ENCODE measurements at places on chromosomes 3 and 15.

GRCh38 chr15:63057468-63058345, 15.2 kb downstream of the TPM1 start:
- no peak for DNase-seq

DNA sequence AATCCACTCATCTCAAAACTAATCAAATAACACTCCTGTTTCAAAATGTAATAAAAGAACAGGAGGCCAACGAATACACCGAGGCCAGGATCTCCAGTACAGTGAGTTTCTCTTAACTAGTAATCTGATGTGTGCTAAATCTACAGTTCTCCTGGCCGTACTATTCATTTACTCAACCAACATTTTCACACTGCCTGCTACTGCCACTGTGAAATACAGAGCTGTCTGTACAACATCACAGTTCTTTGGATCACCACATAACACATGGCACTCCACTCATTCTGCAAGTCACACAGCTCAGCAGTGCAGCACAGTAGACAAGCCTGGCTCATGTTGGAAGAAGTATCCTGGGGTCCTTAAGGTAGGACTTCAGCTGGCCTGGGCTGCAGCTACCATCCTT, 21.9 kb downstream of the RIOX2 start:
- no peak for DNase-seq

- DNase-seq = no peak
These were observed 15.8 kb downstream of the ISG20 start for GRCh38 chr15:88654430-88655102.

- no peak for DNase-seq
These were observed 95.2 kb downstream of the NR1D2 start for GRCh38 chr3:24040311-24040710.

DNA sequence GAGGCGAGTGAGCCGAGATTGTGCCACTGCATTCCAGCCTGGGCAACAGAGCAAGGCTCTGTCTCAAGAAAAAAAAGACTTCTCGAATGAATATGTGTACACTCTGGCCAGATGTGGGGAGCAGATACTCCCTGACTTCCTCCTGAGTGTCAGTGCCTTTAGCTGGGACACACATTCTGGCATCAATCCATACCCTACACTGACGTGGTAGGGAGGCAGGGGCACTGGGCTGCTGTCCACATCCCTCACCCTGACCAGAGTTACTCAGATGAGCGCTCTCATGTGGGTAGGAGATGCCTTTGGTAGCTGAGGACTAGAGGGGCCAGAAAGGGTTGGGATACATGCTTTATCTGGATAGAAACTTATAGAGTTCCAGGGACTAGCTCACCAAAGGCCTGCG, 15.6 kb downstream of the LIMD1 start:
- DNase-seq = no peak

- no peak for DNase-seq
These were observed 44.4 kb upstream of the RSL24D1 start for GRCh38 chr15:55241186-55241585.

DNA sequence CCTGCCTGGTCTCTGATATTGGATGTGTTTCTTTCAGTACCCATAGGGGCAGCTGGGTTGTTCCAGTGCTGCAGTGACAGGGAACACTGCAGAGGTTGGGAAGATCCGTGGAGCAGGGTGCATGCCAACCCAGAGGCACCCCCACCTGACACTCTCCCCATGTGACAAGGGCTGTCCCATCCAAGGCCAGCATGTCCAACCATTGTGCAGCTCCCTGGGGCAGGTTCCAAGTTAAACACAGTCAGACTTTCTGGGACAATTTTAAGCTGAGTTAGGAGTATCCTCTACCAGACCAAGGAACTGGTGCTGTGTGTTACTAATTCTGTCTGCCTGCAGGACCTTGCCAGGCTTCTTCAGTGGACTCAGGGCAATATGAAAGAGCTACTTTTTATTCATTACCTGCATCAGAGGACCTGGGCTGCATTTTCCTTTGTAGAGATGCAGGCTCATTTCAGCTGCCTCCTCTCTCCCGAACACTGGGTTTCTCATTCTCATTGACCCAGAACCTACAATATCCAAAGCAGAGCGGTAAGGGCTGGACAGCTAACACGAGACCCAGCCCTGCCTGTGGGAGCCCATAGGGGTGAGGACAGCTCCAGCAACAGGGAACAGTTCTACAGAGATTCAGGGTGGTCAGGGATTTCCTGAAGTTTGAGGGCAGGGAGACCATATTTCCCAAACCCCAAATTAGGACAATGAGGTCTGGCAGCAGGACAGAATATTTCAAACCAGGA, 72.7 kb downstream of the SPSB4 start:
- no peak for DNase-seq

DNA sequence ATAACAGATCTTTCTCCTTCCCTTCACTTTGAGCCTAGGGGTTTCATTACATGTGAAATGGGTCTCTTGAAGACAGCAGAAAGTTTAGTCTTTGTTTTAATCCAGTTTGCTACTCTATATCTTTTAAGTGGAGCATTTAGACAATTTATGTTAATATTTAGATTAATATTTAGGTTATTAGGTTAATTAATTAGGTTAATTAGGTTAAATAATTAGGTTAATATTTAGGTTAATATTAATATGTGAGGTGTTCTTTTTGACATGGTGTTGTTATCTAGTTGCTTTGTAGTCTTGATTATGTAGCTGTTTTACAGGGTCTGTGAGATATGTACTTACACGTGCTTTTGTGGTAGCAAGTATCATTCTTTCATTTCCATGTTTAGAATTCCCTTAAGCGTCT, 312.9 kb downstream of the NEK10 start:
- no peak for DNase-seq

- DNase-seq = peak; percentile 38
These were observed 706 bp downstream of the DVL3 start for GRCh38 chr3:184155644-184156521.

DNA sequence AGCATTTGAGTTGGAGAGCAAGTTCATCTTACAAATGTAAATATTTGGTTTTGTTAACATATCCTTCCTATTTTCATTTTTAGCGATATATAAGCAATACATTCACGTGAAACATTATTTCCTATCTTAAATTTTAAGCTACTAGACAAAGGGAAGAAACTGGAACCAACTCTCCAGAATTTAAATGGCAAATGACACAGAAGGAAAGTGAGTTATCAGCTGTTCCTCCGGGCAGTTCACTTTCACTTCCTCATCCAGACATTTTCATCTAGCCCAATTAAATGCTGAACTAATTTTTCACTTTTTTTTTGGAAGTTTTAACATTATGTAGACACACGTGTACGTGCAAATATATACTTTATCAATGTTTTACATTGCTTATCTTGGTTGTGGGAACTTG, 58.7 kb downstream of the MORC1 start:
- peak; percentile 87 for DNase-seq

GRCh38 chr3:64975147-64975546, 287.3 kb upstream of the ADAMTS9 start:
- DNase-seq = no peak

- no peak for DNase-seq
These were observed 288.7 kb downstream of the NR2F2 start for GRCh38 chr15:96619174-96619573.

DNA sequence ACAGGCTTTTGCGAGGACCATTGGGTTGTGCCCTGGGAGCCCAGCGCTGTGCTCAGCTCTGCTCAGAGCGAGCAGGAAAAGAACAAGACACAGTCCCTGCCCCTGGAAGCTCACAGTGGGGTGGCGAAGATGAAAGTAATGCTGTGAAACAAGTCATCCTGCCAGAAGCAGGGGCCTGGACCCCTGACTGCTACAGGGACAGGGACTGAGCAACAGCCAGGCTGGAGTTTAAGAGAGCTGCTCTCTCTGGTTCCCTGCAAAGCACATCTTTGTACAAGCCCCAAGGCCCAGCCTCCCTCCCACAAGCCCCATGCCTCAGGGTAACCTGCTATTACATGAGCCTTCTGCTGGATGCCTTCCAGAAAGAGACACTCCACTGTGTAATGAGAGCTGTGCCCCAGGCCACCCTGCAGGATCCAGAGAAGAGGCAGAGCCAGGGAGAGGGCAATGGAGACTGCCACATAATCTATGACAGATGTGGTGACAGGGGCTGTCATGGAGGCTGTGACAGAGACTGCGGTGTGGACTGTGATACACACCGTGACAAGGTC, 7.1 kb upstream of the HCN4 start:
- no peak for DNase-seq

- DNase-seq = peak; percentile 37
These were observed 105.9 kb upstream of the KCNAB1 start for GRCh38 chr3:156014489-156014888.

DNA sequence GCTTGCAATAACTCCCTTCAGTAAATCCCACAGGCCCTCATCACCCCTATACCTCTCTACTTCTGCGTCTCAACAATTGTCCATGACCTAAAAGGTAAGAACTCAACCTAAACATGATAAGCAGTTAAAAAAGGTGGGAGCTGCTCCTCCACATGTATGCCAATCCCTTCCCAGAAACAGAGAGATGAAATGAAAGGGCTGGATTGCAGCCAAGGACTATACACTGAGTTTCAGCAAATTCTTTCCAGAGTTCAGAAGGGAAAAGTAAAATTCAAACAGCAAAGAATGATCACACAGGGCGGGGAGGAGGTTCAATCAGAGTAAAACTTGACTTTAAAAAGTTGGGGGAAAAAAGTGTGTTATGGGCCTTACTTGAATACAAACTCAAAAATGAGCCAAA, 27.5 kb downstream of the PLOD2 start:
- no peak for DNase-seq

DNA sequence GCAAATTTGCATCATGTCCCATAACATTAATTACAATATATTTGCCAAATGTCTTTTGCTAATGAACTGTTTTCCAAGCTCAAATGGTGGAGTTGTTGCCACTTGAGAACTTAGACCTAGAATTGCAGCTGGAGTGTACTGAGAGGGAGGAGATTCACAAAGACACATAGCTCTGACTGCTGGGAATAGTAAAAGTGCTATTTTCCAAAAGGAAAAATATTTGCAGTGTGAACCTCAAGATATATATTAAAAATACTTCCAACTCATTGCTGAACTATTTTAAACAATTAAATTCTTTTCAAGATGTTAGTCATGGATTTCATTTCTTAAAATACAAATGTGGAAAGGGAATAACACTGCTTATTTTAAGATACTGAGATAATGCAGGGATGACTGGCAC, 666.8 kb upstream of the ARPP21 start:
- DNase-seq = no peak

GRCh38 chr15:63094495-63094931, 27.1 kb upstream of the LACTB start:
- no peak for DNase-seq

- DNase-seq = no peak
These were observed 668.3 kb upstream of the ZNF385D start for GRCh38 chr3:22419261-22419660.

GRCh38 chr3:44018926-44019325, 222.8 kb upstream of the TOPAZ1 start:
- no peak for DNase-seq

- no peak for DNase-seq
These were observed 1126.8 kb downstream of the SI start for GRCh38 chr3:163951397-163951987.
